ENCODE measurements at places on chromosomes 5 and 9.

DNA sequence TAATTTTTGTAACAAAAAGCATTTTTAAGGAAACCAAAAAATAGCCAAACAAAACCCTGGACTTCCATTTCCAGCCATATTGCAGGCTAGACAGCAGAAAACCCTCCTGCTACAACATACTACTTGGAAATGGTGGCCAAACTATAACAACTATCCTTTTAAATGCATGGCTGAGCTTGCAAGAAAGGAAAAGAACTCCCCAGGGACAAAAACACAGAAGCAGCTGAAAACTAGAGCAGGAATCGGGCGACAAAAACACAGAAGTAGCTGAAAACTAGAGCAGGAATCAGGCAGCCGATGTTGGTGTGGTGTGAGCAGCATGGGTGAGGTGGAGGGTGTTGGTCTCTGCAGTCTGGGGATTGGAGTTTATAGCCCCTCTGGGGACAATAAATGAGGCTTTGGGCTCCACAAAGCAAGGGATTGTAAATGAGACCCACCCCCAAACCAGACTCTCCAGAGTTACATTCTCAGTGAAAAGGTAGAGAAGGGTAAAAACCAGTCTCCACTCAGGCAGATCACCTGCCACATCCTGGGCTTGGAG, 95.2 kb downstream of the C9orf50 start:
- DNase-seq: no peak

GRCh38 chr9:94675008-94675881, 35.9 kb upstream of the FBP1 start:
- no peak for DNase-seq

DNA sequence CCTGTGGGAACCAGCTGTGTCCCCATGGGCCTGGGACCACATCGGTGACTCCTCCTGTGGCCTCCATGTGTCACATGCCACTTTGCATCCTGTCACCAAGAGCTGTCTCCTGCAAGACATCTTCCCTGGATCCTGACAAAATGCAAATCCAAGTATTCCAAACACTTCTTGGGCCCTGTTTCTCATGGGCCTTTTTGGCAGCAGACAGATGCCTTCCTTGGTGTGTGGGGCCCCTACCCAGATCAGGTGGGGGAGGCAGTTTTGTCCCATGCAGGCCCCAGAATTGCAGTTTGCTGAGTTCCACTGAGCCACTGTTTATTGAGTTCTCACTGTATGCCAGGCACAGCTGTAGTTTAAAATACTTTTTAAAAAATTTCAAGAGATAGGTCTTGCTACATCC, 62.5 kb upstream of the GABRP start:
- DNase-seq: no peak

- no peak for DNase-seq
Measured at GRCh38 chr9:73149371-73150067, 2.1 kb upstream of the ANXA1 start.

DNA sequence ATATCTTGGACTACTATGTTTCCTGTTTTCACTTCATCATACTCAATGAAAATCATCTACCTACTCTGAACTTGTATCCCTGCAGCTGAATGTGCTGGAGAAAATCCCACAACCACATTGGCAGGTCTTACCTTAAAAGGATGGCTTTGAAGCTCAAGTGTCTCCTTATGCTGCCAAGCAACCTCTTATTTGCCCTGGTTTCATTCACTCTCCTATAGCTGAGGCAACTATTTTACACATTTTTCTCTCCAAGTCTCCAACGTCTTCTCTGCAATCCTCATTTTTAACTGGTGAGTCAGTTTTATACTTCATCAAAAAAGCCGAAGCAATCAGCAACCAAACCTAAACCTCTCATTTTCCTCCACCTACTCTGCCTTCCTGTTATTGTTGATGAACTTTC, 49.7 kb downstream of the POU4F3 start:
- DNase-seq: no peak

DNA sequence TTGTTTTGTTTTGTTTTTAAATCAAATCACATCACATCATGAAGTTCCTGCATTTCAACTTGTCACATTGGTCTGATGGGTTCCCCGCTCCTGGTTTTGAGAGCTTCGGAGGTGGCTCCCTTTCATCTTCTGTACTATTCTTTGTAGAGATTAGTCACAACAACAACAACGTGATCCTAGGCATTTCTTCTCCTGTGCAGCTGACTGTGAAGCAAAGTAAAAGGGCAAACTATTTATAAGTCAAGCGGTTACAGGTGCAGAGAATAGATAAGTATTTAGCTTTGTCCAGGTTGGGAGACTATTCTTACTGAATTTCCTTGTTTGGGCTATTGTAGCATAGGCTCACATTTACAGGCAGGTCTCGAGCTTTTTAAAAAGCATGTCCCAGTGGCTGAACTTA, 197.7 kb upstream of the CDKN2B start:
- no peak for DNase-seq

DNA sequence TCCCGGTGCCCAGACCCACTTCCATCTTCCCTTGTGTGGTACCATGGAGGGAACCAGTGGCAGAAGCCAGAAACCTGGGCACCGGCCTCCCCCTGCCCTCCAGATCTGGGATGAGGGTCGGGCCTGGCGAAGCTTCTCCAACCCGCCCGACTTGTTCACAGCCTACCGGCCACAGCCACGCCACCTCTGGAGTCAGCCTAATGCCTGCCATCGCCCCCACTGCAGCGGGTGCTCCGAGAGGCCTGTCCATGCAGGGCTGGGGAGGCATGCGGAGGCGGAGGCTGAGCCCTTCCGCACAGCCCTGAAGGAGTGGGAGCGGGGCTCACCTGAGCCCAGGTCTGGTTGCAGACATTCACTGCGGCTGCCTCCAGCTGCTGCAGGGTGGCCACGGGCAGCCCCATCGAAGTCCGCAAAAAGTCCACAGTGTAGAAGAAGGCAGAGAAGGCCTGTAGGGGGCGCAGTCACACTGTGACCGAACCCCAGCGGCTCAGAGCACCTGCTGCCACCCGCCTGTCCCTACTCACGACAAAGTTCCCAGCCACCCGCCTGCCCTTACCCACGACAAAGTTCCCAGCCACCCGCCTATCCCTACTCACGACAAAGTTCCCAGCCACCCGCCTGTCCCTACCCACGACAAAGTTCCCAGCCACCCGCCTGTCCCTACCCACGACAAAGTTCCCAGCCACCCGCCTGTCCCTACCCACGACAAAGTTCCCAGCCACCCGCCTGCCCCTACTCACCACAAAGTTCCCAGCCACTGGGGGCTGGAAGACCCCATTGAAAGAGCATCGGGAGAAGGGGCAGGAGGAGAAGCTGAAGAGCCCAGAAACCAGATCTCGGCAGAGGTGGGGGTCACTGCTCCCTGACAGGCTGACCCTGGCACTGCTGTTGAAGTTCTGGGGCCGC, 3.8 kb upstream of the NPDC1 start:
- no peak for DNase-seq

GRCh38 chr5:178547052-178547666, 43.0 kb downstream of the COL23A1 start:
- no peak for DNase-seq

DNA sequence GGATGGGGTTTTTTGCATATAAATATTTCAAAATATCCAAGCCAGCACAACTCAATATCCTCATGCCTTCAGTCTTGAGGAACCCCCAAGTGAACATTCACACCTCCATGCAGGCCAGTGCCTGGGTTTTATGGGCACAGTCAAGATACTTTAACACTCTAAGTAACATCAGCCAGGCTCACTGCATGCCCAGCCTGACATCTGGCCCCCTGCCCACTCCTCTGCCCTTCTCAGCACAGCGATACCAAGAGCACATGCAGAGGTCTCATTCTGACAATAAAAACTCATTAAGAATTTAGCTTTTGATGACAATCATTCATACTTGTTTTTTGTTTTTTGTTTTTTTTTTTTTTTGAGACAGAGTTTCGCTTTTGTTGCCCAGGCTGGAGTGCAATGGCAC, 250.0 kb downstream of the CWC27 start:
- DNase-seq: no peak

GRCh38 chr9:135347461-135347860, 132.1 kb upstream of the PPP1R26 start:
- no peak for DNase-seq

DNA sequence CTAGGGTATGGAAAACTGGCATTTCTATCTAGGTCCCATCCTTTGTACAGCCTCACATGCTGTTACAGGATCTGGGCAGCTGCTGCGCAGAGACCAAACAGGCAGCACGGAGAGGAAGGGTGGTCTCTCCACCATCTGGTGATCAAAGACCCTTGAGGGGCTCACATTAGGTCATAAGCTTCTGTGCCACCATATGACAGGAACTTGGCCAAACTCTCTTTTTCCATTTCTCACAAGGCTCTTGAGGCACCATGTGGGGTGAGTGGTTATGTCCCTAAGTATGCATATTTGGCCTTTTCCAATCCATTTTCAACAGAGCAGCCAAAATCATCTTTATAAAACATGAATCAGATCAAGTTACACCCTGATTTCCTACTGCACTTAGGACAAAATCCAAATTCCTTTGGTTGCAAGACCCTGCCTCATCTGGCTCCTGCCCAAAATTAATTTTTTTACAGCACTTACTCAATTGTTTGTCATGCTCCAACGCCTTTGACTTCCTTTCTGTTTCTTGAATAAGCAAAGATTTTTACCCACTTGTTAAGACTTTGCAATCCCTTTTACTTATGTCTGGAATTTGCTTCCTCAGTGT, 730.0 kb downstream of the MAT2B start:
- no peak for DNase-seq

GRCh38 chr9:354453-354852, 139.8 kb downstream of the DOCK8 start:
- no peak for DNase-seq

- DNase-seq: no peak
Measured at GRCh38 chr5:149174847-149175234, 33.5 kb downstream of the ABLIM3 start.

DNA sequence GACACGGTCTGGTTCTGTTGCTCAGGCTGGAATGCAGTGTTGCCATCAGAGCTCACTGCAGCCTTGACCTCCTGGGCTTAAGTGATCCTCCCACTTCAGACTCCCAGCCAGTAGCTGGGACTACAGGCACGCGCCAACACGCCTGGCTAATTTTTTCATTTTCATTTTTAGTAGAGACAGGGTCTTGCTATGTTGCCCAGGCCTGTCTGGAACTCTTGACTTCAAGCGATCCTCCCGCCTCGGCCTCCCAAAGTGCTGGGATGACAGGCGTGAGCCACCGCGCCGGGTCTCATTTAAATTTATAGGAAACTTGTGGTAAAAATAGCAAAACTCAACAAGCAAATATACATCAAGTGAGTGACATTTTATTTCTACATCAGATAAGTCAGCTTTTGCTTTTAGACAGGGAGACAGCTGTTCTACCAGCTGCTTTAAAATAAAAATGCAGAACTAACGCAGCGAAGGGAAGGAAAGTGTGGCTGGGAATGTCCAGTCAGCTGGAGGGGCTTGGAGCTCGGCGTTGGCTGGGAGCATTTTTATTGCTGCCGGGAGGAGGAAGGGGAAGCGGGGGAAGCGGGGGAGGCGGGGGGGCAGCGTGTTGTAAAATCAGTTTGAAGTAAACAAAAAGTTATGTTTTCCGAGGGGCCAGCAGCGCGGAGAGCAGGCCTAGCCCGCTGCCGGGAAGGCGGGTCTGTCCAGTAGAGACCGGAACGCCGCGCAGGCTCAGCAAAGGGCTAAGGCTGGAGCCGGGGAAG, 707 bp upstream of the ZFYVE16 start:
- no peak for DNase-seq

GRCh38 chr9:34179213-34180136, 632 bp downstream of the UBAP1 start:
- DNase-seq: no peak
